ENCODE measurements at places on chromosomes 7 and 10. TPM values are rescaled to one million over a fixed set of nuclear protein-coding genes. Genes with fewer than 3 reads are reported as not detected.

DNA sequence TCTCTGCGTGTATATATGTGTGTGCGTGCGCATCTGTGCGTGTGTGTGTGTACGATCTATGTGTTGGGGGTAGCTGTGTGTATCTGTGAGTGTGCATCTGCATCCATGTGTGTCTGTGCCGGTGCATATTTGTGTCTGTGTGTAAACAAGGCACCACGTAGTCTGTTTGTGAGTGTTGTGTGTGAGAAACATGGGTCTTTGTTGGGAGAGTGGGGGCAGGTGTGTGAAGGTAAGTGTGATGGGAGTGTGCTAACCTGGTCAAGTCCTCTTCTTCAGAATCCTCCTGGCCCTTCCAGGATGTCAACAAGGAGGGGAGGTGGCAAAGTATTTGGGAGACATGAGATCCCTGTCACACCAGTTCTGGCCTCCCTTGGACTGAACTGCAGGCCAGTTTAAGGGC, 87.2 kb downstream of the HIF1AN start:
- no peaks in the 10 kb centered on the region for H3K36me3 ChIP-seq
- H3K4me3 ChIP-seq = no peak overlapping the region
- no peak for DNase-seq
- H3K4me1 ChIP-seq = no peaks in the 10 kb centered on the region
- no peak overlapping the region for H3K27ac ChIP-seq

- H3K36me3 ChIP-seq = no peaks in the 10 kb centered on the region
- H3K4me3 ChIP-seq = no peak overlapping the region
- DNase-seq = no peak
- H3K27ac ChIP-seq = no peak overlapping the region
- peaks cover 29% of the 10 kb centered on the region for H3K27me3 ChIP-seq
These were observed 21.7 kb upstream of the NKX6-2 start for GRCh38 chr10:132807621-132808049.

DNA sequence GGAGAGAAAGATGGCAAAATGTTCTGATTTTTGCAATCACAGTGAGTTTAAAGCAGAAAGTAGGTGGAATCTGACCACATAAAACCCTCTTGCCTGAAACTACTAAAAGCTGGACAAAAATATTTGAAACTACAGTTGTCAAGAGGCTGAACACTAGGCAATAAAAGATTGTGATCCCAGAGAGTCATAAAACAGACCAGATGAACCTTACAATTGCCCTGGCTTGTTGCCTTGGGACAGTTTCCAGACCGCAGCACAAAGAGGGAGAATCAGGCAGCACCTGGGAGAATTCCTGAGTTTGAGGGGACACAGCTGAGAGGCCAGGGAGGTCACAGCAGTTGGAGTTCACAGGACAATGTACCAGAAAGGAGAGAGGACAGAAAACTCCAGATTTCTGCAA, 107.3 kb upstream of the NANOS1 start:
- H3K27ac ChIP-seq = no peak overlapping the region
- no peak overlapping the region for H3K4me3 ChIP-seq
- peaks cover 13% of the 10 kb centered on the region for H3K27me3 ChIP-seq
- H3K4me1 ChIP-seq = no peaks in the 10 kb centered on the region
- no peak for DNase-seq

- no peaks in the 10 kb centered on the region for H3K27me3 ChIP-seq
- H3K27ac ChIP-seq = no peak overlapping the region
- no peak for DNase-seq
- no peak overlapping the region for H3K4me3 ChIP-seq
- no peaks in the 10 kb centered on the region for H3K4me1 ChIP-seq
These were observed 453.1 kb downstream of the SORCS1 start for GRCh38 chr10:106711313-106711906.

- no peaks in the 10 kb centered on the region for H3K36me3 ChIP-seq
- no peak overlapping the region for H3K27ac ChIP-seq
- H3K4me3 ChIP-seq = no peak overlapping the region
- H3K4me1 ChIP-seq = no peaks in the 10 kb centered on the region
These were observed 281.5 kb downstream of the CELF2 start for GRCh38 chr10:11299125-11299524.

- no peak for DNase-seq
- no peak overlapping the region for H3K27ac ChIP-seq
- H3K36me3 ChIP-seq = peaks cover 54% of the 10 kb centered on the region
- H3K27me3 ChIP-seq = no peaks in the 10 kb centered on the region
- no peak overlapping the region for H3K4me3 ChIP-seq
These were observed 162.4 kb downstream of the TNS3 start for GRCh38 chr7:47419471-47419870.

- H3K4me3 ChIP-seq = no peak overlapping the region
- no peaks in the 10 kb centered on the region for H3K4me1 ChIP-seq
- H3K27me3 ChIP-seq = peaks cover 8% of the 10 kb centered on the region
- peak; percentile 61 for DNase-seq
- no peaks in the 10 kb centered on the region for H3K36me3 ChIP-seq
- no peak overlapping the region for H3K27ac ChIP-seq
These were observed 7.1 kb upstream of the SEMA3E start for GRCh38 chr7:83655951-83656556.

DNA sequence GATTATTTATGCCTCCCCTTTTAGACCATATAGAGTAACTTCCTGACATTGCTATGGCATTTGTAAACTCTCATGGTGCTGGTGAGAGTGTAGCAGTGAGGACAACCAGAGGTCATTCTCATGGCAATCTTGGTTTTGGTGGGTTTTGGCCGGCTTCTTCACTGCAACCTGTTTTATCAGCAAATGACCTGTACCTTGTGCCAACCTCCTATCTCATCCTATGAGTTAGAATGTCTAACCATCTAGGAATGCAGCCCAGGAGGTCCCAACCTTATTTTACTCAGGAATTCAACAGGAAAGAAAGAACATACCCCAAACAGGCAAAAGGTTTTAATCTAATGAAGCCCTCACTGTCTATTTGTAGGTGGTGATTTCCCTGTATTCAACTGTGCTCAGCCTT, 205.4 kb upstream of the YAE1 start:
- no peaks in the 10 kb centered on the region for H3K4me1 ChIP-seq
- H3K27ac ChIP-seq = no peak overlapping the region
- H3K4me3 ChIP-seq = no peak overlapping the region

GRCh38 chr7:143391462-143392404, 10.6 kb downstream of the ZYX start:
- peak; percentile 85 for DNase-seq
- H3K27me3 ChIP-seq = no peaks in the 10 kb centered on the region
- H3K36me3 ChIP-seq = peaks cover 61% of the 10 kb centered on the region

- DNase-seq = peak; percentile 58
- H3K27me3 ChIP-seq = no peaks in the 10 kb centered on the region
- H3K36me3 ChIP-seq = no peaks in the 10 kb centered on the region
- H3K4me3 ChIP-seq = peak overlapping the region; percentile 4
- H3K4me1 ChIP-seq = no peaks in the 10 kb centered on the region
- no peak overlapping the region for H3K27ac ChIP-seq
These were observed 25.0 kb upstream of the C1GALT1 start for GRCh38 chr7:7157177-7157886.

DNA sequence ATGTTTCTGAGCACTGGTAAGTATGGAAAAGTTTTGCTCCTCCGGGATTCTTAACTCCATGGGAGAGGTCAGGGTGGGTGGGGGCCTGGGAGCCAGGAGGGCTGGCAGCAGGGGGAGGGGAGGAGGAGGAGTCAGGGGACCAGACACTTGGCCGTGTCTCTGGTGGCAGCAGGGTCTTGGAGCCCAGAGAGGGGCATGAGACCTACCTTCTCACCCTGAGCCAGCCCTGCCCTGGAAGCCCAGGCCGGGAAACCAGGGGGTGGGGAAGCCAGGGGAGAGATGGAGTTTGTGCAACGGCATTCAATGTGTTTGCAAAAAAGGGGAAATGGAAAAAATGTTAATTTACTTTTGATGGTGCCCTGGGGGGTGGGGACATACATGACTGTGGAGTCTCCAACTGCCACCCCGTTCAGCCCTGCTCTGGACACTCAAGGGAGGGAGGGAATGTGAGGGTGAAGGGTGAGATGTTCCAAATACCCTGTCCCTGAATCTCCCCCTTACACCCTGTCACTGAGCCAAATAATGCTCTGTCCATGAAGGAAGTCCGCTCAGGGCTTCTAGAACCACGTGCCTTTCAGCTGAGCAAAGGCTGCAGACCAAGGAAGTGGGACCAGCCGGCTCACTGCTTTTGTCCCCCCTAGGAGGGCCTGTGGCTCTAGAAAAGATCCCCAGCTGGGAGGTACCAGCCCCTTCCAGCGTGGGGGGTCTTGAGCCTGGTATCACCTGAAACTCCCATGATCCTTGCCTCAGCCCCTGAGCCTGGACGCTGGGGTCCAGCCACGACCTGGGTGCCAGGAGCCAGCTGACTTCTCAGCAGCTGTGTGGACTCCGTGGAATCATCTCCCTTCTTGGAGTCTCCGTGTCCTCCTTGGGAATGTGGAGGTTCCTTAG, 48.3 kb downstream of the TMEM270 start:
- no peaks in the 10 kb centered on the region for H3K36me3 ChIP-seq
- no peak overlapping the region for H3K27ac ChIP-seq
- no peaks in the 10 kb centered on the region for H3K27me3 ChIP-seq
- no peak for DNase-seq

DNA sequence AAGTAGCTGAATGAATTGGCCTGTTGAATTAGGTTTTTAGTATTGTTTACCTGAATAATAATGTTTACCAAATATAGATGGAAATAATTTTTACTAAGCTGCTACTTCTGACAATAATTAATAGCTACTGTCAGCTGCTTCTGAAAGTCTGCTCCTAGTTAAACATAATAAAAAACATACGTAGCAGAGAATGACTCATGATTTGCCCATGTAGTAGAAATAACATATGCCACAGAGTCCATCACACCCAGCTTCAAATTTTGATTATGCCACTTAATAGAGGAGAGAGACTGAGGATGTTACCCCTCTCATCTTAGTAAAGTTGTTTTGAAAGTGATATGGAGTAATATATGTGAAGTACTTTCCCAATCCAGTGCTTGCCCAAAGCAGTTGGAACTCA, 57.6 kb upstream of the MDFIC start:
- H3K4me3 ChIP-seq = no peak overlapping the region
- peak; percentile 12 for DNase-seq
- H3K27ac ChIP-seq = no peak overlapping the region
- no peaks in the 10 kb centered on the region for H3K36me3 ChIP-seq
- no peaks in the 10 kb centered on the region for H3K27me3 ChIP-seq
- H3K4me1 ChIP-seq = no peaks in the 10 kb centered on the region

- no peak overlapping the region for H3K27ac ChIP-seq
- peaks cover 2% of the 10 kb centered on the region for H3K36me3 ChIP-seq
- no peak for DNase-seq
- H3K4me3 ChIP-seq = no peak overlapping the region
- no peaks in the 10 kb centered on the region for H3K4me1 ChIP-seq
- H3K27me3 ChIP-seq = no peaks in the 10 kb centered on the region
These were observed 233.6 kb downstream of the TRIL start for GRCh38 chr7:28724563-28724962.

- peak; percentile 17 for DNase-seq
- no peaks in the 10 kb centered on the region for H3K27me3 ChIP-seq
- H3K36me3 ChIP-seq = no peaks in the 10 kb centered on the region
- H3K4me3 ChIP-seq = no peak overlapping the region
- no peaks in the 10 kb centered on the region for H3K4me1 ChIP-seq
These were observed 90.3 kb downstream of the BTRC start for GRCh38 chr10:101444058-101444898.

DNA sequence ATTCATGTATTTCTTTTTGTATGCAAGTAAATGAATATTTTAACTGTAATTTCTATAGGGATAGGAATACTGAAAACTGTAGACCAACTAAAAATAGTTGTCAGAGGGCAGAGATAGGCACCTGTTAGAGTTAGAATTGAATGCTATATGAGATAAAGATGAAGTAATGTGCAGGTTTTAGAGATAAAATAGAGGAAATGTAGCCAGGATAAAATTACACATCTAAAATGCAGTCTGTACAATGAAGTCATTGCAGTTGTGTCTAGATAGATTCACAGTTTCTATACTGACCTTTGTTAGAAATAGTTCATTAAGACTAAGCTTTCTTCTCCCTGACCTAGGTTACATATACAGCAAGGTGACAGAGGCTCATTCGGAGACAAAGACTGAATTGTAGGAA, 46.2 kb downstream of the SMNDC1 start:
- H3K27me3 ChIP-seq = no peaks in the 10 kb centered on the region
- no peaks in the 10 kb centered on the region for H3K4me1 ChIP-seq
- DNase-seq = no peak
- H3K4me3 ChIP-seq = no peak overlapping the region
- H3K36me3 ChIP-seq = no peaks in the 10 kb centered on the region

- no peaks in the 10 kb centered on the region for H3K36me3 ChIP-seq
- H3K4me3 ChIP-seq = no peak overlapping the region
- H3K27ac ChIP-seq = no peak overlapping the region
- H3K27me3 ChIP-seq = no peaks in the 10 kb centered on the region
- H3K4me1 ChIP-seq = peaks cover 16% of the 10 kb centered on the region
These were observed 63.6 kb upstream of the IGFBP3 start for GRCh38 chr7:45984386-45985295.

GRCh38 chr10:61749291-61749690, 86.6 kb downstream of the CABCOCO1 start:
- DNase-seq = no peak
- no peak overlapping the region for H3K4me3 ChIP-seq
- H3K4me1 ChIP-seq = peaks cover 10% of the 10 kb centered on the region
- H3K36me3 ChIP-seq = no peaks in the 10 kb centered on the region
- H3K27me3 ChIP-seq = no peaks in the 10 kb centered on the region

DNA sequence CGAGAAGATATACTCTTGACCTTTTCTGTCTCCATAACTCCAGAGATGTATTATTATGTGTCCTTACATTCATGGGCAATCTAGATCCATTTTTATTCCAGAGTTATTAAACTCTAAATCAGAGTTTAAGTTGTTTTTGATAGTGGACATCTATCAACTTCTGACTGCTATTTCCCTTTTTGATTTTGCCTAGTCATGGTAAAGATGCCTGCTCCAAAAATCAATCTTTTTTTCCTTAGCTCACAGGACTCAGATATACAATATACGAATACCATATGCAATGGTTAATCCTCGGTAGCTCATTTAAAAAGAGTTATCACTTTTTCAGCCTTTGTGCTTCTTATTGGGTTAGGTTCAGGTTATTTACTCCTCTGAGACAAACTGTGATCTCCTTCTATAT, 15.8 kb upstream of the ZEB1 start:
- DNase-seq = no peak
- no peak overlapping the region for H3K27ac ChIP-seq
- no peaks in the 10 kb centered on the region for H3K27me3 ChIP-seq
- no peak overlapping the region for H3K4me3 ChIP-seq
- H3K36me3 ChIP-seq = 0 out of 2 replicates have a peak, but pooled peaks cover 2% of the 10 kb centered on the region

Gene AVPI1
- 30.8 TPM for total RNA-seq

Gene COBL
- not detected for total RNA-seq

Gene MOGAT3
- not detected for total RNA-seq

Gene HOXA3
- 0.90 TPM for total RNA-seq

Gene GBX1
- total RNA-seq = not detected

Data from IMR-90 (cell line).